ENCODE measurements at places on chromosomes 3 and 15. TPM values are rescaled to one million over a fixed set of nuclear protein-coding genes. Genes with fewer than 3 reads are reported as not detected.
A peak's percentile ranks its signal among the peaks of the same experiment; 100 is the strongest.

Gene SUSD5
- 4.6 TPM for total RNA-seq

Gene CELSR3
- 0.98 TPM for total RNA-seq

Gene C3orf49
- total RNA-seq, result not detected

Gene ACP3
- total RNA-seq, result 0.59 TPM

Gene GPR149
- not detected for total RNA-seq

Gene KIF7
- total RNA-seq, result 2.9 TPM

Gene TMEM207
- not detected for total RNA-seq

Gene SSUH2
- 1.5 TPM for total RNA-seq

Gene GOLGA8Q
- not detected for total RNA-seq

Gene VGLL3
- total RNA-seq, result 19.8 TPM

Gene AP3S2
- 61.0 TPM for total RNA-seq

Gene ABI3BP
- 0.48 TPM for total RNA-seq

- no peak for DNase-seq
Measured at GRCh38 chr15:31437686-31438085, 111.1 kb downstream of the KLF13 start.

GRCh38 chr15:66039117-66039871 is 170.0 kb downstream of the RAB11A start:
- no peak for DNase-seq

GRCh38 chr15:28977377-28978010 is 91.7 kb downstream of the APBA2 start:
- peak; percentile 91 for DNase-seq

- no peak for DNase-seq
Measured at GRCh38 chr3:186493525-186494255, 50.5 kb downstream of the CRYGS start.

DNA sequence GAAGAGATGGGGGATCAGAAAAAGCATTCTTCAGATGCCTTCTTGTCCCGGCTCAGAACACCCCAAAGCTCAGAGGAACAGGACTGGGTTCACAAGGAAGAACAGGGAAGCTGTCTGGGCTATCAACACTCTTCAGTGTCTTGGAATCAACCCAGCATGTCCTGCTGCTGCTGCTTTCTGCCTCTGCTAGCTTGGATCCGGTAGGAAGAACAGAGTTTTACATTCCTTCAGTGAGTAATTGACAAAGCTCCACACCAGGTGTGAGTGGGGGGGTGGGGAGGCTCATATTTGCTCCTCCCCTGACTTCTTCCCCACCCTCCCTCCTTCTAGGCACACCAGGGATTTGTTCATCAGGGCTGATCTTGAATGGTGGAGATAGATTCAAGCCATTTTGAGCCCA is 13.1 kb upstream of the ETV5 start:
- no peak for DNase-seq

- DNase-seq, result no peak
Measured at GRCh38 chr3:53337167-53337940, 10.0 kb downstream of the DCP1A start.

GRCh38 chr15:89446255-89446891 is 50.0 kb downstream of the RHCG start:
- DNase-seq, result no peak

GRCh38 chr3:168714609-168715240 is 619.0 kb upstream of the GOLIM4 start:
- no peak for DNase-seq

- DNase-seq, result no peak
Measured at GRCh38 chr3:100777271-100777670, 68.0 kb downstream of the TFG start.

- DNase-seq, result no peak
Measured at GRCh38 chr3:47650294-47650693, 71.6 kb upstream of the CSPG5 start.

DNA sequence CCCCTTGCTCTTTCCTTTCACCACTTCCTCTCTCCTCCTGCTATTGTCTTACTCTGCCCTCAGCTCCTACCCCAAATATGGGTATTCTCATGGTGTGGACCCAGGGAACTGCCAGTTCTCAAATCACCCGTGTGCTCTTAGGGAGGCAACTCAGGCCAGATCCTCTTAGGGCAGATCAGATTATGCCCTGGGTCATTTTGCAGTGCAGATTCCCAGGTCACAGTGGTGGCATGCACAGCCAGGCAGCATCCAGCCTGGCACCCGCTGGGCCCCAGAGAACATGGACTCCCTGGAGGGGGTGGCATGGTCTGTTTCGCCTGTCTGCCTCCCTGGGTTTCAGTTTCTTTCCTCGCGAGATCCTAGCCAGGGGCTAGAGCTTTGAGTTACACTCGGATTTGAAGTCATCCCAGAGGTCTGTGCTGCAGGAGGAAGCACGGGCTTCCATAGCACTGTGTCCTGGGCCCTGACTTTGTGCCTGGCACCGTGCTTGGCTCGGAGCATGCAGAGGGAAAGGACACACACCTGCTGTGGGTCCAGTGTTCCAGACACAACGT is 96.1 kb downstream of the TOP2B start:
- no peak for DNase-seq

GRCh38 chr3:75180945-75181298 is 483.2 kb upstream of the FRG2C start:
- DNase-seq, result no peak

- peak; percentile 77 for DNase-seq
Measured at GRCh38 chr15:78265752-78266224, 1.4 kb downstream of the DNAJA4 start.

DNA sequence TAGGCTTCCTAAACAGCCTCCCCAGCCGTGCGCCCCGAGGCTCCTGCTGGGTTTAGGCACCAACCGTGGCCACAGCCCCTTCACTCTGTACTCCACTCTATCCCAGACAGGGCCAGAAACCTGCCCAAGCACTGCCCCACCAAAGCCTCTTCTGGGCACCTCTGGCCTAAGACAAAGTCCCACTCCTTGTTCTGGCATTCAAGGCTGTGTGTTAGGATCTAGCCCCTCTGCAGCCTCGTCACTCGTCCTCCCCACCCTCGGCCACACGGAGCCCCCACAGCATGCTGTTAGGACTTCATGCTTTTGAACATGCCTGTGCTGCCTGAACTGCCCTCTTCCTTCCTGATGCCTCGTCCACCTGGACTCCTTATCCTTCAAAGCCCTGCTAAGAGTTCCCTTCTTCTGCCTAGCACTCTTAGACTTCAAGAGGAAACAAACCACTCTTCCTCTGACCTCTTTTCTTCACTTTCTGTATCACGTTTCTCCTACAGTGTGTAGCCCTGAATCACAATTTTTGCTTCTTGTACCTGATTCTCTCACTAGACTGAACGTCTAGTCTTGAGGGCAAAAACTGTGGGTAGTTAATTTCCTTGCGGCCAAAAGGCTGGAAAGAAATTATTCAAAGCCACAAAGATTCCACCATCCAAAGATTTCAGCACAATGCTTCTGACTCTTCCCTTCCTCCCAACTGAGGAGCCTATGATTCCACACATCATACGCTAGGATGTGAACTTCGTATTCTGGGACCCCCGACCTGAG is 28.6 kb downstream of the WNT7A start:
- peak; percentile 49 for DNase-seq

GRCh38 chr3:43153216-43154083 is 47.6 kb upstream of the POMGNT2 start:
- DNase-seq, result peak; percentile 27

DNA sequence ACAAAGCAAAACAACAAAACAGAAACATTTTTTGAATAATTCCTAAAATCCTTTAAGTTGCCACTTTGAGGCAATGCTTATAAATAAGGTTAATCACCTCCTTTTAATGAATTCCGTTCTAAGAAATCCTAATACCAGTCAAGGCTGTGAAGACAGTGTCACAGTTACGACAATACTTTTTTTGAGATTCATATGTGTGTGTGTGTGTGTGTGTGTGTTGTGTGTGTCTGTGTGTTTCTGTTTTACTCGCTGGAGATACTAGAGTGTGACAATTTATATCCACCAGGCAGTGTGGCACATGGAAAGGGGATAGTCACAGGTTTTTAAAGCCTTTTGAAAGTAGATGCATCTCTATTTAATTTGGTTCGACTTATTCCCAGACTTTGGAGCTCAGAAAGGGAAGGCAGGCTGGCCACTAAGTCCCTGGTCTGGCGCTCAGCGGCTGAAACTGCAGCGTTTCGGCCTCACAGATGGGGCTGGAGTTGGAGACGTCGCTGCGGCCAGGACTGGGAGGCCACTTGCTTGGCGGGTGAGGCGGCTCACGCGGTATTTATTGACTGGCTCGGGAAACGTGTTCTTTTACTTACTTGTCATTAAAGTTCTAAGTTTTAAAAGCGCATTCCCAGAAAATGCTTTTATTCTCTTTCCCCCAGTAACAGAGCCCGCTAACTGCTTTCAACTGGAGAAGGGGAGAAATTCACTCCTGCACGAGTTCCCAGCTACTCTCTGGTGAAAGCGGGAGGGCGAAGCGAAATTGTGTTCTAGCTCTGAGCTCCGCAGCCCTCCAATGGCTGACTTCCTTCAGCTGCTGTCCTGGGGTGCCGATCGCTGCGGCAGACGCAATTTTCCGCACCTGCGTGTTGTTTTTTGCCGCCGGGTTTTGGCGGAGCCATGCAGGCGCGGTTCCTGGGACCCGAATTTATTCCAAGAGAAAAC is 13.7 kb downstream of the ZIC1 start:
- DNase-seq, result peak; percentile 28

GRCh38 chr15:79540551-79540950 is 108.4 kb downstream of the MINAR1 start:
- DNase-seq, result no peak

GRCh38 chr3:179750720-179751328 is 98.0 kb downstream of the USP13 start:
- peak; percentile 26 for DNase-seq

- DNase-seq, result peak; percentile 52
Measured at GRCh38 chr3:194489736-194490612, 3.2 kb upstream of the ATP13A3 start.

- no peak for DNase-seq
Measured at GRCh38 chr3:53863145-53863544, 16.8 kb downstream of the IL17RB start.

- no peak for DNase-seq
Measured at GRCh38 chr3:85781806-85782205, 823.0 kb downstream of the CADM2 start.

- DNase-seq, result no peak
Measured at GRCh38 chr3:14145670-14146380, 21.0 kb downstream of the TMEM43 start.

- DNase-seq, result no peak
Measured at GRCh38 chr3:164640591-164640990, 437.7 kb downstream of the SI start.

- no peak for DNase-seq
Measured at GRCh38 chr3:66606868-66607267, 106.0 kb upstream of the LRIG1 start.

DNA sequence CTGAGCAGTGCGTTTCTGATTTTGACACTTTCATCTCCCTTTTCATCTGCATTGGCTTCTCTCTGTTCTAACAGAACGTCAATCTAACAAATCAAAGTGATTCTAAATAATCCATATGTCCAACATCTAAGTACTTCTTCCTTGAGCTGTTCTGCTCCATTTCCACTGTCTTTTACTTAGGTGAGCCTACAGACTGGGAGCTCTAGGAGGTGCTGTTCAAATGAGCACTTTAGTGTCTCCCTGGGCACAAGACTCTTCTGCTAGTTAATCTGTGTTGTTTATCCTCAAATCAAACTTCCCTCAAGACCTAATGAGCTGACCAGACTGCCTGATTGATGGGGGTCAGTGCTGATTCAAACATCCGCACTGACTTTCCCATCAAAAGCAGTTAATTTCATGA is 408.1 kb downstream of the WDR72 start:
- no peak for DNase-seq

DNA sequence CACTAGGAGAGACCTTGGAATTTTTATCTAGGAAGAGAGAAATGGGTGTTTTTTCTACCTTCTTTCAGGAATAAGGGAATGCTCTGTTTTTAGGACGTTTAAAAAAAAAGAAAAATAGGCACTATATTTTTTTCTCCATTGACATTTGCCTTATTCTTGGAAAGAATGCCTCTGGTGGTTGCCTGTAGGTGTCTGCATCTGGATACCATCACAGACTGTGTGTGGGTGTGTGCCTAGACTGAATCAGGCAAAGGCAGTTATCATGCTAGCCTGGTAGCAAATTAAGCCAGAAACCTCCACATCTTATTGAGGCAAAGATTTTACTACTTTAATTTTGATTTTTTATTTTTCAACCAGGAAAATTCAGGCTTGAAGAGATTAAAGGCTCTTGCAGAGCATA is 513.6 kb upstream of the KCNMB2 start:
- peak; percentile 6 for DNase-seq
